ENCODE measurements at places on chromosomes 16 and 17. TPM values are rescaled to one million over a fixed set of nuclear protein-coding genes. Genes with fewer than 3 reads are reported as not detected.

DNA sequence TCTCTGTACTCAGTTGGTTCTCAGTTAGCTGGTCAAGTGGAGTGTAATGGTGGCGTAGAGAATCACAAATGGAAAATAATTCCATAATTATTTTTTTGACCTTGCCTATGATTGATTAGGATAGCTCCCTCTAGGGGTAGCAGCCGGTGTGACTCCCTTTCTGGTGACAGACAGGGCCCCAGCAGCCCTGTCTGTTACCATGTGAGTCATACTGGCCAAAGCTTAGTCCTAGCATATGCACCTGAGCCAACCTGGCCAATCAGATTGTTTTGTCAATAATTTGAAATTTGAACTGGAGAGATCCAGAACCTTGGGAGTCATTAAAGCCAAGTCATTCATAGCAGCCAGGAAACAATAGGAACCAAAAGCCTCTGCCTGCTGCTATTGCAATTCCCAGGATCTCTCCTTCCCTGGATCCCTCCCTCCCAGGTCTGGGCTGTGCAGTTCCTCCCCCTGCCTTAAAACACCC lies 5.6 kb downstream of the PNPO start:
- no peak overlapping the region for H3K4me3 ChIP-seq
- DNase-seq = peak; percentile 90
- H3K4me1 ChIP-seq = peaks cover 60% of the 10 kb centered on the region
- peaks cover 28% of the 10 kb centered on the region for H3K36me3 ChIP-seq
- H3K27me3 ChIP-seq = no peaks in the 10 kb centered on the region

DNA sequence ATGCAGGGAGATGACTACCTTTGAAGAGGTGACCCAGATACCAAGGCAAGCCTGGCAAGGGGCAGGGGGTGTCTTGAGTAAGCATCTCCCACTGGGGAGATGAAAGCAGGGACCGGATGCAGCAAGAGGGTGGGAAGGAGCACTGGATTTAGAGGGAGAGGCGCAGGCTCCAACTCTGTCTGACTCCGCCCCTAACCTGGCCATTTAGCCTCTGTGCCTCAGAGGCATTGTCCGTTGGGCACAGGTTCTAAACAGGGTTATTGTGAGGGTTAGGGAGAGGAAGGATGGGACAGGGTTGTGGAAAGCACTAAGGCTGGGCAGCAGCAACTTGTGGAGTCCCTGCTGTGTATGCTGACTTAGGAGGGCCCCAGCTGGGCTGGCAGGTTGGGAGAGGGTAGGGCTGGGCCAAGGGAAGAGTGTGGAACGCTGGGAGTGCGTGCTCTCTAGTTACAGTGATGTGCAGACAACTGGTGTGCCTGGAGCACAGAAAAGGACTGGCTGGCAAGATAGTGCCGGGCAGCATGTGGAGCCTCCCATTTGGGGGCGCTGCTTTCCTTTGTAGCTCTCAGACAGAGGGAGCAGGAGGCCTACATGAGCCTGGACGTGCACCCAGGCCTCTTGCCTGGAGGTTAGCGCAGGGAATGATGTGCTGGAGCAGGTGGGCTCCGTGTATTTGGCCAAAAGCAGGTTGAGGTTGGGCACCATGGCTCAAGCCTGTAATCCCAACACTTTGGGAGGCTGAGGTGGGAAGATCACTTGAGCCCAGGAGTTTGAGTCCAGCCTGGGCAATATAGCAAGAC lies 26.2 kb downstream of the TBX2 start:
- DNase-seq = no peak
- H3K27ac ChIP-seq = no peak overlapping the region
- peaks cover 47% of the 10 kb centered on the region for H3K27me3 ChIP-seq
- H3K4me1 ChIP-seq = no peaks in the 10 kb centered on the region
- H3K4me3 ChIP-seq = no peak overlapping the region

GRCh38 chr16:80619824-80620223 lies 79.0 kb downstream of the DYNLRB2 start:
- DNase-seq = no peak
- no peak overlapping the region for H3K27ac ChIP-seq
- peaks cover 8% of the 10 kb centered on the region for H3K4me1 ChIP-seq
- peaks cover 50% of the 10 kb centered on the region for H3K36me3 ChIP-seq
- H3K4me3 ChIP-seq = no peak overlapping the region

- no peaks in the 10 kb centered on the region for H3K4me1 ChIP-seq
- no peak overlapping the region for H3K4me3 ChIP-seq
- DNase-seq = no peak
- H3K27me3 ChIP-seq = peaks cover 6% of the 10 kb centered on the region
- no peaks in the 10 kb centered on the region for H3K36me3 ChIP-seq
- H3K27ac ChIP-seq = no peak overlapping the region
Measured at GRCh38 chr17:78621720-78622490, 44.7 kb upstream of the DNAH17 start.

DNA sequence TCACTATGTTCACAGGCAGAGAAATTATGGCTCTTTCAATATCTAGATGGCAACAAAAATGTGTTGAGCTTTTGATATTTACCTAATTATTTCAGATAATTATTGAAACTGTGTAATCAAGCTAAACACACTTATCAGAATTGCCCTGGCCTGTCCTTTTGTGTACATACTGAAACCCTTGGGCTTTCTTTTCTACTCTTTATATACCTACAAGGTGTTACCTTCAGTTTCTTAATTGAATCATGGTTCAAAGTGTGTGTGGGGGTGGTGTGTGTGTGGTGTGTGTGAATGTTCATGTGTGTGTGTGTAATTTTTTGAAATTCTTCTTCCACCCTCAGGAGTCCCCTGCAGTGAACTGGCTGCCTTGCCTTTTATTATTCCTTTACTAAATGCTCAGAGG lies 506.8 kb upstream of the SOX9 start:
- no peak for DNase-seq
- no peaks in the 10 kb centered on the region for H3K4me1 ChIP-seq
- no peak overlapping the region for H3K4me3 ChIP-seq
- no peaks in the 10 kb centered on the region for H3K36me3 ChIP-seq

GRCh38 chr16:75653922-75654321 lies 6.3 kb downstream of the TERF2IP start:
- no peak overlapping the region for H3K4me3 ChIP-seq
- peaks cover 38% of the 10 kb centered on the region for H3K4me1 ChIP-seq
- H3K36me3 ChIP-seq = peaks cover 61% of the 10 kb centered on the region
- DNase-seq = no peak
- peak overlapping the region; percentile 59 for H3K27ac ChIP-seq
- no peaks in the 10 kb centered on the region for H3K27me3 ChIP-seq

GRCh38 chr17:4548721-4549531 lies 6.3 kb downstream of the MYBBP1A start:
- no peak overlapping the region for H3K4me3 ChIP-seq
- no peak overlapping the region for H3K27ac ChIP-seq
- DNase-seq = no peak
- H3K36me3 ChIP-seq = peaks cover 14% of the 10 kb centered on the region
- no peaks in the 10 kb centered on the region for H3K27me3 ChIP-seq
- H3K4me1 ChIP-seq = peaks cover 6% of the 10 kb centered on the region

DNA sequence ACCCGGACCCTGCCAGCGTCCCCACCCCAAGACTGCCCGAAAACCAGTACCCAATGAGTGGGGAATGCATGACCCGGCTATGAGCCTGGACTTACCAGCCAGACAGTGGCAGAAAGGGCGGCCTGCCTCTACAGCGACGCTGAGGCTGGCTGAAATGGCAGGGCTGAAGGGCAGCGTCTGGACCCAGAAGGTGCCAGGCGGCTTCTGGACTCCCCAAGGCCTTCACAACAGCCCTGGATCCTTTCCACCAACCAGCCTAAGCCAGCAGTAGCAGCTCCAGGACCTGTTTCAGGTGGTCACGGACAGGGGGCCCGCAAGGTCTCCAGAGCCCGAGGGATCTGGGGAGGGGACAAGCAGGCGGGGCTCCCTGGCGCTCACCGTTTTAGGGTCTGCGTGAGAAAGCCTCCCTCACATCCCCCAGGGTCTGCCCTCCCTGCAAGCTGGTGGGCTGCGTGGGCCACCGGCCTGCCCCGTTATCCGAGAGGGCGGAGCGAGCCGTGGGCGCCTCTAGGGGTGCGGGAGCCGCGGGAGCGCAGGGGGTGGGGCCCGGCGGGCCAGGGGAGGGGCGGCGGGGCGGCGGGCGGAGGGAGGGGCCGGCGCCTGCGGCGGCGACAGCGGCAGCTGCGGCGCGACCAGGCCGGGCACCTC lies at the start of gene RIPOR1:
Gene RIPOR1 (plus strand): TSS at position 608 of the 648 bp plus-strand sequence. CDS start 9,618 bp downstream, outside the sequence.
- DNase-seq = no peak
- H3K27ac ChIP-seq = no peak within 1 kb of the TSS
- H3K27me3 ChIP-seq = peaks cover 51% of the 10 kb centered on the region
- H3K4me1 ChIP-seq = peaks cover 18% of the 10 kb centered on the region
- H3K4me3 ChIP-seq = peak within 1 kb of the TSS; percentile 42

- H3K36me3 ChIP-seq = no peaks in the 10 kb centered on the region
- no peak for DNase-seq
- no peak overlapping the region for H3K4me3 ChIP-seq
- H3K27ac ChIP-seq = no peak overlapping the region
- no peaks in the 10 kb centered on the region for H3K4me1 ChIP-seq
Measured at GRCh38 chr16:6374821-6375220, 957.8 kb upstream of the RBFOX1 start.

- H3K27ac ChIP-seq = no peak overlapping the region
- peaks cover 6% of the 10 kb centered on the region for H3K4me1 ChIP-seq
Measured at GRCh38 chr16:457732-458400, 32.4 kb downstream of the RAB11FIP3 start.

GRCh38 chr17:63785556-63785955 lies 11.6 kb downstream of the DDX42 start:
- H3K36me3 ChIP-seq = peaks cover 27% of the 10 kb centered on the region
- no peak for DNase-seq
- H3K27ac ChIP-seq = peak overlapping the region; percentile 12
- H3K4me3 ChIP-seq = no peak overlapping the region
- H3K4me1 ChIP-seq = peaks cover 38% of the 10 kb centered on the region
- H3K27me3 ChIP-seq = no peaks in the 10 kb centered on the region

- no peak overlapping the region for H3K27ac ChIP-seq
- no peaks in the 10 kb centered on the region for H3K36me3 ChIP-seq
- peaks cover 8% of the 10 kb centered on the region for H3K4me1 ChIP-seq
Measured at GRCh38 chr17:59310263-59310920, 21.1 kb upstream of the YPEL2 start.

The SMARCD2 gene
- total RNA-seq = 151 TPM

GRCh38 chr17:29195465-29196081 lies 15.4 kb upstream of the MYO18A start:
- H3K4me1 ChIP-seq = peaks cover 3% of the 10 kb centered on the region
- H3K4me3 ChIP-seq = no peak overlapping the region
- no peak for DNase-seq

The G6PC1 gene
- not detected for total RNA-seq

GRCh38 chr17:68460146-68460545 lies 2.9 kb upstream of the WIPI1 start:
- H3K4me1 ChIP-seq = peaks cover 75% of the 10 kb centered on the region
- H3K4me3 ChIP-seq = peak overlapping the region; percentile 68
- no peak for DNase-seq

The COTL1 gene
- 1,190 TPM for total RNA-seq

DNA sequence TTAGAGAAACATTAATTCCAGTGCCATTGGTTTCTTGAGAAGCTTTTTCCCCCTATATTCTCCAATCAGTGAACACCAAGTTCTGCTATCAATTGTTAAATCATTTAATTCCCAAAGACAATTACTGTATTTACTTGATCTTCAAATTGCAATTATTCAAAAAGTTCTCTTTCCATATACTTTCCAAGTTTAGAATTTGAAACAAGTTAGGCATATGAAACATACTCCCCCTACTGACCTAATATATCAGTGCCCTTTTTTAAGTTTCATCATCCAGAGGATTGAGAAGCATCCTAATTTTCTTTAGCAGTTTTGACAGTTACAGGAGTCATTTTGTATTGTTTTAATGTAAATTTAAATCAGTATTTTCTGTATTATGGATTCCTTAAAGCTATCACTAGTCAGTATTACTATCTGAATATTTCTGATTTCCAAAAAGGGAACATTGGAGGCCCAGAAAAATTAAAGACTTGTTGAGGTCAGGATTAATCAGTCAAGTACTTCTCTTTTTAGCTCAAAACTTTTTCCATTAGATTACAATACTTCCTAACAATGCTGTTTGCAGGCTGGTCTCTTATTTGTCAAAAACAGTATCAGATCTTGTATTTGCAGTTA lies 16.3 kb downstream of the MEIOC start:
- no peaks in the 10 kb centered on the region for H3K4me1 ChIP-seq
- H3K36me3 ChIP-seq = no peaks in the 10 kb centered on the region
- H3K27ac ChIP-seq = no peak overlapping the region
- H3K27me3 ChIP-seq = peaks cover 4% of the 10 kb centered on the region

DNA sequence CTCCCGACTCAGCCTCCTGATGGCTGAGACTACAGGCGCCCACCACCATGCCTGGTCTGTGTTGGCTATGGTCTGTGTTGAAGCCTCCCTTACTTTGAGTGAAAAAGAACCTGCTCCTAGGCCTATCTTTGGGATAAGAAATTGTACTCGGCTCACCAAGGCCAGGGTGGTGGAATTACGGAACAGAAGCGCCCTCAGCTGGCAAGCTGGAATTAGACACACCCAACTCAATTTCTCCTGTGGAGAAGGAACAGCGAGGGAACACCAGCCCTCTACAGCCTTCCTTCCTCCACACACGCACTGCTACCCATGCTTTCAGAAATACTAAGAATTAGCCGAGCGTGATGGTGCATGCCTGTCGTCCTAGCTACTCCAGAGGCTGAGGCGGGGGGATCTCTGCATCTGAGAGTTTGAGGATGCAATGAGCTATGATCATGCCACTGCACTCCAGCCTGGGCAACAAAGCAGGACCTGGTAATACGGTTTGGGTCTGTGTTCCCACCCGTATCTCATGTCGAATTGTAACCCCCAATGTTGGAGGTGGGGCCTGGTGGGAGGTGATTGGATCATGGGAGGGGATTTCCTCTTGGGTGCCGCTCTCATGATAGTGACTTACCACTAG lies 40.1 kb upstream of the RBBP6 start:
- DNase-seq = no peak
- H3K4me1 ChIP-seq = no peaks in the 10 kb centered on the region
- peaks cover 3% of the 10 kb centered on the region for H3K27me3 ChIP-seq
- H3K27ac ChIP-seq = no peak overlapping the region

The WFDC1 gene
- total RNA-seq = not detected

DNA sequence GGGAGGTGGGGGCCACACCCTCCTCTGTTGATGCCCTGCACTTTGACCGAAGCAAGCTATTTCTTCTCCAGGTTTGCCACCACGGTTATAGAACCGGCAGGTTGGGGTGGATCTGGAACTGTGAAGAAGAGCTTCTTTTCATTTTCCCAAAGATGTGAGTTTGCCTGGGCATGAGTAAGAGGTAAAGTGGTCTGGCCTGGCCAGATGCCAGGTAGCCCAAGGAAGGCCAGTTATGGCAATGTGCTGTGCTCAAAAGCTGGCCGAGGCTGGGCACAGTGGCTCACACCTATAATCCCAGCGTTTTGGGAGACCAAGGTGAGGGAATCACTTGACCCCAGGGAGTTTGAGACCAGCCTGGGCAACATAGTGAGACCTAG lies 18.7 kb downstream of the ATP6V0D1 start:
- H3K4me1 ChIP-seq = peaks cover 5% of the 10 kb centered on the region
- H3K4me3 ChIP-seq = no peak overlapping the region
- no peaks in the 10 kb centered on the region for H3K36me3 ChIP-seq

- H3K36me3 ChIP-seq = no peaks in the 10 kb centered on the region
- no peaks in the 10 kb centered on the region for H3K27me3 ChIP-seq
- H3K4me1 ChIP-seq = peaks cover 3% of the 10 kb centered on the region
Measured at GRCh38 chr16:75402159-75402820, 31.0 kb downstream of the CFDP1 start.
